ENCODE measurements at places on chromosomes 1 and 21.

- DNase-seq = no peak
Measured at GRCh38 chr1:226519716-226520598, 28.6 kb upstream of the STUM start.

DNA sequence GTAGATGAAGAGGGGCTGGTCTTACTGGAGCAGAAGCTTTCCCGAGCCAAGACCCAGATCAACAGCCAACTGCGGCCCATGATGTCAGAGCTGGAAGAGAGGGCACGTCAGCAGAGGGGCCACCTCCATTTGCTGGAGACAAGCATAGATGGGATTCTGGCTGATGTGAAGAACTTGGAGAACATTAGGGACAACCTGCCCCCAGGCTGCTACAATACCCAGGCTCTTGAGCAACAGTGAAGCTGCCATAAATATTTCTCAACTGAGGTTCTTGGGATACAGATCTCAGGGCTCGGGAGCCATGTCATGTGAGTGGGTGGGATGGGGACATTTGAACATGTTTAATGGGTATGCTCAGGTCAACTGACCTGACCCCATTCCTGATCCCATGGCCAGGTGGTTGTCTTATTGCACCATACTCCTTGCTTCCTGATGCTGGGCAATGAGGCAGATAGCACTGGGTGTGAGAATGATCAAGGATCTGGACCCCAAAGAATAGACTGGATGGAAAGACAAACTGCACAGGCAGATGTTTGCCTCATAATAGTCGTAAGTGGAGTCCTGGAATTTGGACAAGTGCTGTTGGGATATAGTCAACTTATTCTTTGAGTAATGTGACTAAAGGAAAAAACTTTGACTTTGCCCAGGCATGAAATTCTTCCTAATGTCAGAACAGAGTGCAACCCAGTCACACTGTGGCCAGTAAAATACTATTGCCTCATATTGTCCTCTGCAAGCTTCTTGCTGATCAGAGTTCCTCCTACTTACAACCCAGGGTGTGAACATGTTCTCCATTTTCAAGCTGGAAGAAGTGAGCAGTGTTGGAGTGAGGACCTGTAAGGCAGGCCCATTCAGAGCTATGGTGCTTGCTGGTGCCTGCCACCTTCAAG, 57.3 kb downstream of the LAMC2 start:
- DNase-seq = no peak

DNA sequence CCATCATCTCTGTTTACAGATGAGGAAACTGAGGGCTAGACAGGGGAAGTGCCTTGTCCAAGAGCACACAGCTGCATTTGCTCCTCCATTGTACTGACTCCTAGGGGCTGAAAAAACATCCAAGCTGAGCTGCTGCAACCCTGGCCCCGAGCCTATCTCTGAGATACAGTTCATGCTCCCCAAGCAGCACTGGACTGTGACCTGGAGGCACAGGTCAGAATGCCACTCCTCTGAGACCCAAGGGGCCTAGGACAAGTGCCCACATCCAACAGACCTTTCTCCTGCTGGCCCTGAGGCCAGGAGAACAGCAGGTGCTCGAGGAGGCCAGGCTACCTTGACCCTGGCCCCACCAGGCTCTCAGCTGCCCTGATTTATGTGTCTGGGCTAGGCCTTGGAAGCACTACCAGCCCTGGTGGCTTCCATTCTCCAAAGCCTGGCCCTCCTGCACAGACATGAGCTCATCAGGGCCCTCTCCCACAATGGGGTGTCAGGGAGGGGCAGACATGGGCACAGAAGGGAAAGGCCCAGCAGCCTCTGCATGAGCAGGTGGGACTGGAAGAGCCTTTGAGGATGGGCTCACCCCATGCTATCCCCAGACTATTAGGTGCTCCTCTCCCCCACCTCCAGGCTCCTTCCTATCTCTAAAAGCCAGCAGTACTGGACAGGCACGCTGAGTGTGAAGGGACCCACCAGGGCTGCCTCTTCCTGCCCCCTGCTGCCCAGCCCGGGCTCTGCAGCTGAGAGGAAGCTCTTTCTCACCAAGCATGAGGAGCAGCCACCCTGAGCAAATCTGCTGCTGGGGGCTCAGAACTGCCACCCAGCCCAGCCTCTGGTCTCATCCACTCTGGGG, 18.8 kb downstream of the ADGRB2 start:
- no peak for DNase-seq

DNA sequence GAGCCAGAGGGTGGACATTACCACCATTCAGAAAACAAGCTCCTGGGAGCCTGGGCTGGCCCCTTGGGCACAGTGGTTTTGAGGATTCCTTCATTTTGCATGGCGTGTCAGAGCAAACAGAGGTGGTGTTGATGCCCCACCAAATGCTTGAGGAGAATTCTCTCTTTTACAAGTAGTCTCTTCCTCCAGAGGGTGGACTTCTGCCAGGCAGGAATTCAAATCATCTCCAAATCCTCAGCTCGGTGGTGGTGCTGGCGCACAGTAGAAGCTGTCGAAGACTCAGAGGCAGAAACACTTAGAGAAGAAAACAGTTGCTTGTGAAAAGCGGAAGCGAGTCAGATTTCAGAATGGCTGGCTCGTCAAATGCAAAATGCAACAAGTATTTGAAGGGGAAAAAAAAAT, 3.4 kb upstream of the CHI3L1 start:
- DNase-seq = no peak

GRCh38 chr1:177448652-177449357, 278.0 kb downstream of the BRINP2 start:
- no peak for DNase-seq

GRCh38 chr1:201795066-201795465, 33.9 kb upstream of the IPO9 start:
- no peak for DNase-seq

DNA sequence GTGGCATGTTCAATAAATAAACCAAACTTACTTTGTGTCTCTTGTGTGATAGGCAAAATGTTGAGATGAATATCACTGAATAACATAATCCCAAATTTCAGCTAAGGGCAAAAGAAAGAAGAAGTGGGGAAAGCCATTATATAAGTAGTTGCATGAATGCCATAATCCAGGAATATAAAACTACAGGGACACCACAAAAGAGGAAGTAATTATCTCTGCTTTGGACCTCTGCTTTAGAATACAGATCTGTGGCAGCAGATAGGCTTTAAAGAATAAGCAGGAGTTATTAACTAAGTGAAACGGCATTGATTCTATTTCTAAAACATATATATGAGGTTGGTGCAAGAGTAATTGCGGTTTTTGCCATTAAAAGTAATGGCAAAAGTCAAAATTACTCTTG, 288.5 kb upstream of the SNX7 start:
- DNase-seq = no peak

- no peak for DNase-seq
Measured at GRCh38 chr1:180155182-180155682, 563 bp downstream of the QSOX1 start.

- DNase-seq = no peak
Measured at GRCh38 chr1:209780268-209780667, 4.1 kb downstream of the C1orf74 start.

DNA sequence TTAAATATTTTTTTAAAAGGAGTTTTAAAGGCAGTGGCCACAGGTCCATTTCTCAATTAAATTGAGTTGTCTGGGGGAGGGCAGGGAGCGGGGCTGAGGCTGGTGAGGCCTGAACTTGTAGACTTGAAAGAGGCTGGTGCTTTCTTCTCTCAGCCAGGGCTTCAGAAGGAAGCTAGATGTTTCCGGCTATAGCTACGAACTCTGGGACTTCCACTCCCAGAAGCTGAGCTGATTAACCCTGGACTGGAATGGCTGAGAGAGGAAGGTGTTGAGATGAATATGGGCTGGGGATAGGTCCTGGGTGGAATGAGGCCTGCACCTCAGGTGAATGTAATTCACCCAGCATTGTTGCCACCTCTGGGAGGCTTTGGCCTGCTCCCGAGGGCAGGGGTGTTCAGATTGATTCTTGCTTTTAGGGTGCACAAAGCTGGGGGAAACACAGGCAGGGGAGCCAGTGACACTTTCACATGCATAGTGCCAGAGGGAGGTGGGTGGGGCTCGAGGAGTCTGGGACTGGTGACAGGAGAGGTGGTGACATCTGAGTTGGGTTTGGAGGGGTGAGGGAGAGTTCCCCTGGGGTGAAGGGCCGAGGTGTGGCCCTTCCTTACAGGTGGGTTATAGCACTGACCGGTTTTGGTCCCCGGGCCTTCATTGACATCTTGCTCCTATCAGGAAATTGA, 18.2 kb downstream of the LDLRAP1 start:
- DNase-seq = no peak

- no peak for DNase-seq
Measured at GRCh38 chr1:236471653-236472052, 52.1 kb upstream of the LGALS8 start.

DNA sequence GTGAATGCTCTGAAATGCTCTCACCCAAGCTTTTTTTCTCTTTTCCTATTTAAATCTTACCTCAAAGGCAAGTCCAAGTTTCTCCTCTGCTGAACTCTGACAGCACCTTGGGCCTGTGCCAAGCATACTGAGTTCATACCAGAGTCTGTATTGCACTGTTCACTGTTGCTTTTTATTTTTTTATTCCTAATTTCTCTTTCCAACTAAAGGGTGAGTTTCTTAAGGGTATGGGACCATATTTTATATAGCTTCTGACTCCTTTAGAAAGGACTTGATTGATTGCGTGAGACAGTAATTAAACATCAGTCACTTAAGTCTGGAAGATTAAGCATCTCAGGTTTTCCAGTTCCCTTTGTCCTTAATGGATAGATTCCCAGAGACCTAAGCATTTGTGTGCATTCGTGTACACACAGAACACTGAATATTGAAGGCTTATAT, 69.9 kb downstream of the CACHD1 start:
- no peak for DNase-seq

DNA sequence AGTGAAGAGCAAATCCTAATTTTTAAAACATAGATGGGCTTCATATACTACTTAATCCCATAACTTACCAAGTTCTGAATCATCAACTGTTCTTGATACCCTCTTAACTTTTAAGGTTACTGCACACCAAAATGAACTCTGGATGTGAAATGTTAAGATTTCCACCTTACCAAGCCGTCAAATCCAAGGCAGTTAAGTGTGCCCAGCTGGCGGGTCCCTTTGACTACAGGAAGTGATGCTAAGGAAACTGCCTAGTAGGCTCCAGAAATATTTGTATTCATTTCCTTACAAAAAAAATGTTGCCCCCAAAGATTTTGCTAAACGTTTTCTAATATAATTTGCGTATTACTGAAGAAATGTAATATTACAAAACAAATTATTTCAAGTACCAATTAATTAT, 10.7 kb downstream of the NRIP1 start:
- no peak for DNase-seq

DNA sequence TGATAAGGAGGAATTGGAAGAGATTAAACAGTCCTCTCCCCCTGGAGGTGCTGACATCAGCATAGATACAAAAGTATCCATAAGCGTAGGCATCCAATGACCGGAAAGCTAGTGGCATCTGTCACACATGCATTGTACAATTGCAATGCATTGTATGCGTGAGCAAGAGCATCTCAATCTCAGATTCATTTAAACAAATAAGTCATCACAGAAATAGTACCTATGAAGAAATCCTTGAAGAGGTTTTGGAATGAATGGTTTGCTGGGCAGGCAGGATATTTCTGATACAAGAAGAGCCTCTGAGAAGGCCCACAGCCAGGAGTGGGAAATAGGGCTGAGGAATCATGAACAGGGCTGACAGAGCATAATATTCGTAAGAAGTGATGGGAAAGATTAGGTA, 88.9 kb upstream of the ABCD3 start:
- DNase-seq = no peak

DNA sequence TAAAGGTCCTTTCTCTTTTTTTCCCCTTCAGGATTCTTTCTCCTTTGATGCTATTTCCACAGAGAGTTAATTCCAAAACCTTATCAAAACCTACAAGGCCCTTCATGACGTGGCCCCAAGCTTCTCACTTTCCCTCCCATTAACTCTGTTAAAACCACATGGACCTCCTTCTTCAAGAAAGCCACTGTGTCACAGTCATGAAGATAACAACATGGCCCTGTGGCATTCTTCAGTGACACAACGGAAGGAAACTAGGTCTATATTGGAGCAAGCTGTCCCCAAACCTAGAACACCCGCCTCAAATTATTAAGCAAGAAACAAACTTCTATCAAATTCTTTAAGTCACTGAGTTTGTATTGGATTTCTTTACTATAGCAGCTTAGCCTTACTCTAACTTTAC, 611.1 kb downstream of the NUF2 start:
- DNase-seq = no peak

DNA sequence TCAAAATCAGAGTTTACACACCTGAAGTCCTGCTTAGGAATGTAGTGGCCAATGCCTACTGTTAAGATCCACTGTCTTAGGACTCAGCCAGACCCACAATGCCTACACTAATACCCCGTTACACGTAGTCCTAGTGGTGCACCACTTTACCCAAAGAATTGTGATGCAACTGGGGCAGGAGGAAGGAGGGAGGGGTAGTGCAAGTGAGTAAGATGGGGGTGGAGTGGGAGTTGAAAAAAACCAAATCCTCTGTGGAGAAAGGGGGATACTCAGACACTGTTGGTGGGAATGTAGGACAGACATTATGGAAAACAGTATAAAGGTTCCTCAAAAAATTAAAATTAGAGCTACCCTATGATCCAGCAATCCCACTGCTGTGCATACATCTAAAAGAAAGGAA, 19.5 kb downstream of the GLIS1 start:
- no peak for DNase-seq

DNA sequence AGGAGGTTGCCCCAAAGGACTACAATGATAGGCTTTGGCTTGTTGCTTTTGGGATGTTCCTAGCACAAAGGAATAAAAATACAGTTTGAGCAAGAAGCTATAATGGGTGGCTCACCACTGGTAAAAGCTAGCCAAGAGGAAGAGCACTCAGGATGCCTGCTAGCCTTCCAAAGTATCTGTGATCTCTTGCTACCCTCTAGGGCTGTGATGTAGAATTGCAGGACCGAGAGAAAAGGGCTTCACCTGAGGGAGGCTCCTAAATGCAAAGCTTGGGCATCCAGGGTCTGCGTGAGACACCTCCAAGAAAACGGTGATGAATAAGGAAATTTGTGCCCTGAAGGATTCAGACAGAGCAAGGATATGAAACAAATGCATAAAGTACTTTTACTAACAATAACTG, 17.7 kb downstream of the IVL start:
- DNase-seq = peak; percentile 37

DNA sequence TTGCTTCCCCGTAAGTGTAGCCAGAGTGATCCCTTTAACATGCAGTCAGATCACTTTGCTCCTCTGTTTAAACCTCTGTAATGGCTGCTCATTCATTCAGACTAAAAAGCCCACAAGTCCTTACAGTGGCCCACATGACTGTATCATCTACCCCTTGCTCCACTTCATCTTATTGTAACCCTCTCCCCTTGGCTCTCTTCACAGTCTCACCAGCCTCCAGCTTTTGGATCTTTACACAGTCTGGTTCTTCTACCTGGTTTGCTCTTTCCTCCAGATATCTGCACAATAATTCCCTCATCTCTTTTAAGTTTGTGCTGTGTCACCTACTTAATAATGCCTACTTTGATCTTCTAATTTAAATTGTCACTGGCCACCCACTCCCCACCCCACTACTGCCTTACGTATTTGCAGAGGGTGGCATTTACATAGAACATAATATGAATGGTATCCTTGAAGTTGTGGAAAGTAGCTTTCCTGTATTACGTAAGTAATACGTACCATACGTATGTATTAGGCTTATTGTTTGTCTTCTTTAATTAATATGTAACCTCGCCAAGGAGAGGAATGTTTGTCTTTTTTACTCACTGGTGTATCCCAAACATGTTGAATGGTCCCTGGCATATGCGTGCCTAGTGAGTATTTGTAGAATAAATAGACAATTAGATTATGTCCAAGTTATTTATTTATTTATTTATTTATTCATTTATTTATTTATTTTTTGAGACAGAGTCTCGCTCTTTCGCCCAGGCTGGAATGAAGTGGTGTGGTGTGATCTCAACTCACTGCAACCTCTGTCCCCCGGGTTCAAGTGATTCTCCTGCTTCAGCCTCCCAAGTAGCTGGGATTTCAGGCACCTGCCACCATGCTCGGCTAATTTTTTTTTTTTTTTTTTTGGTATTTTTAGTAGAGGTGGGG, 48.6 kb downstream of the TSNAX start:
- no peak for DNase-seq

Measured in AG04449 (cell line).